ENCODE measurements at places on chromosomes 16 and 17. TPM values are rescaled to one million over a fixed set of nuclear protein-coding genes. Genes with fewer than 3 reads are reported as not detected.

The UNC13D gene
- total RNA-seq = 179 TPM

DNA sequence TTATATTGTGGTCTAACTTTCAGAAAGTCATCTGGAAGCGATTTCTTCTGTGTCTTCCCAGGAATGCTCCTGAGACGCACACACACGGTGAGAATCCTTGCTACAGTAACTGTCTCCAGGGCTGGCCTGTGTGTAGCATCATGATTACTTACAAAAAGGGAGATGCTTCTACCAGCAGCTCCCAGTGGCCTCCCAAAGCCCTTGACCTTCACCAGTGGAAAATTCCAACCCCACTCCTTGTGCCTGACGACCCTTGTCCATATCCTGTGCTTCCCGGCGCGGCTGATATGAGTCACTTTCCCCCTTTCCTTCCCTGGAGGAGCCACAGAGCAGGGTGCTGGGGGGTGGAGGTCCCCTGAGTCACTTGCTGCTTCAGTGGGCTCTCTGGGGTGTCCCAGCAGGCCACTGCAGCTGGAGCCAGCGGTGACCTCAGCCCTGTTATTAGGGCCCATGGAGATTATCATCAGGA is 22.1 kb upstream of the NAT9 start:
- peaks cover 56% of the 10 kb centered on the region for H3K36me3 ChIP-seq
- H3K27me3 ChIP-seq = no peaks in the 10 kb centered on the region
- no peak overlapping the region for H3K4me3 ChIP-seq
- H3K4me1 ChIP-seq = peaks cover 2% of the 10 kb centered on the region

- H3K4me1 ChIP-seq = peaks cover 4% of the 10 kb centered on the region
- no peak overlapping the region for H3K27ac ChIP-seq
- H3K36me3 ChIP-seq = no peaks in the 10 kb centered on the region
- H3K27me3 ChIP-seq = no peaks in the 10 kb centered on the region
- H3K4me3 ChIP-seq = no peak overlapping the region
Observed at GRCh38 chr16:14168146-14168545, 97.0 kb downstream of the MRTFB start.

GRCh38 chr17:61627125-61627524 is 36.1 kb upstream of the NACA2 start:
- peaks cover 37% of the 10 kb centered on the region for H3K27me3 ChIP-seq
- H3K27ac ChIP-seq = no peak overlapping the region
- no peak overlapping the region for H3K4me3 ChIP-seq
- no peak for DNase-seq
- no peaks in the 10 kb centered on the region for H3K4me1 ChIP-seq

GRCh38 chr16:58062821-58063220 is 37.3 kb downstream of the MMP15 start:
- no peak for DNase-seq
- H3K27me3 ChIP-seq = peaks cover 2% of the 10 kb centered on the region
- H3K4me1 ChIP-seq = no peaks in the 10 kb centered on the region
- no peaks in the 10 kb centered on the region for H3K36me3 ChIP-seq

GRCh38 chr17:6138761-6139446 is 68.7 kb downstream of the WSCD1 start:
- no peak overlapping the region for H3K4me3 ChIP-seq
- H3K36me3 ChIP-seq = no peaks in the 10 kb centered on the region
- H3K4me1 ChIP-seq = no peaks in the 10 kb centered on the region
- no peak for DNase-seq
- no peak overlapping the region for H3K27ac ChIP-seq
- H3K27me3 ChIP-seq = no peaks in the 10 kb centered on the region

DNA sequence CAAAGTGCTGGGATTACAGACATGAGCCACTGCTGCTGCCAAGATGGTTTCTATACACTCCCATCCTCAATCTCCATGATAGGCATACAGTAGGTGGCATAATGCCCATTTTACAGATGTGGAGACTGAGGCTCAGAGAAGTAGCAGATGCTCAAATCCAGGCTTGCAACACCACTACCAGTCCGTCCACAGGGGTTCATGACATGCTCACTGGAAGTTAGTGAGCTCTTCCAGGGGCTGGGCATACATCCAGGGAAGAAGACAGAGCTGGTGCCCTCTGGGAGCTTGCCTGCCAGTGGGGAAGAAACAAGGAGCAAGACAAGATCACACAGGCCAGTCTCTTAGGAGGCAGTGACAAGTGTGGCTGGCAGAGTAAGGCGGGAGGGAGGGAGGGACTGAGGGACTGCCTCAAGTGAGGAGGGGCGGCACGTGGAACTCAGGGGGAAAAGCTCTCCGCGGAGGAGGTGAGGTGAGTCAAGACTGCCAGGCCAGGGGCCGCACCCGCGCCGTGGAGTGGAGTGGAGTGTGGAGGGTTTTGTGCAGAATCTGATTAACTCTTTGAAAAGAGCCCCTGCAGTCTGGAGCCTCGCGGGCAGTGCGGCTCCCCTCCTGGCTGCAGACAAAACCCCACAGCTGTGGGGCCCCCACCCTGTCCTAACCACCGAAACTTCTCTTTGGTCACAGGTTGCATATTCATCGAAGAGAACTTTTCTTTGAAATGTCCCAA is 27.9 kb downstream of the SREBF1 start:
- H3K27me3 ChIP-seq = no peaks in the 10 kb centered on the region
- H3K27ac ChIP-seq = peak overlapping the region; percentile 51
- H3K4me3 ChIP-seq = no peak overlapping the region
- DNase-seq = peak; percentile 39
- H3K4me1 ChIP-seq = peaks cover 19% of the 10 kb centered on the region

The MYO15B gene
- 13.7 TPM for total RNA-seq

The LUC7L3 gene
- 139 TPM for total RNA-seq

GRCh38 chr16:64450177-64450576 is 671.7 kb downstream of the CDH11 start:
- DNase-seq = no peak
- no peaks in the 10 kb centered on the region for H3K4me1 ChIP-seq
- no peak overlapping the region for H3K27ac ChIP-seq

The ZNF469 gene
- total RNA-seq = 0.23 TPM

DNA sequence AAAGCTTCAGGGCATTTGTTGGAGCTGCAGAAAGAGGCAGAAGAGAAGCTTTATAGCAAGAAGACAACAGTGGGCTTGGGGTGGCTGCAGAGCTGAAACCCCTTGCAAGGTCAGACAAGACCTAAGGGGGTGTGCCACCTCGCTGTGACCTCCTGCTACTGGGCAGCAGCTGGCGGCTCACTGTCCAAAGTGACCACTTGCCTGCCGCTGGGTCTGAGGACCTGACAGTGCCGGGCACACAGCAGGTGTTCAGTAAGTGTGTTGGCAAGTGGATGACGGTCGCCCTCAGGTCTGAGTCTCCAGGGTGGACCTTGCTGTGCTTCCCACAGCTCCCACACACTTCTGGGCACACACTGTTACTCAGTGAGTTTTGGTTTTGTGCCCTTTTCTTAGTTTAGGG is 336.5 kb downstream of the C16orf95 start:
- no peak overlapping the region for H3K27ac ChIP-seq
- DNase-seq = no peak
- H3K36me3 ChIP-seq = no peaks in the 10 kb centered on the region
- no peak overlapping the region for H3K4me3 ChIP-seq
- no peaks in the 10 kb centered on the region for H3K4me1 ChIP-seq
- no peaks in the 10 kb centered on the region for H3K27me3 ChIP-seq

DNA sequence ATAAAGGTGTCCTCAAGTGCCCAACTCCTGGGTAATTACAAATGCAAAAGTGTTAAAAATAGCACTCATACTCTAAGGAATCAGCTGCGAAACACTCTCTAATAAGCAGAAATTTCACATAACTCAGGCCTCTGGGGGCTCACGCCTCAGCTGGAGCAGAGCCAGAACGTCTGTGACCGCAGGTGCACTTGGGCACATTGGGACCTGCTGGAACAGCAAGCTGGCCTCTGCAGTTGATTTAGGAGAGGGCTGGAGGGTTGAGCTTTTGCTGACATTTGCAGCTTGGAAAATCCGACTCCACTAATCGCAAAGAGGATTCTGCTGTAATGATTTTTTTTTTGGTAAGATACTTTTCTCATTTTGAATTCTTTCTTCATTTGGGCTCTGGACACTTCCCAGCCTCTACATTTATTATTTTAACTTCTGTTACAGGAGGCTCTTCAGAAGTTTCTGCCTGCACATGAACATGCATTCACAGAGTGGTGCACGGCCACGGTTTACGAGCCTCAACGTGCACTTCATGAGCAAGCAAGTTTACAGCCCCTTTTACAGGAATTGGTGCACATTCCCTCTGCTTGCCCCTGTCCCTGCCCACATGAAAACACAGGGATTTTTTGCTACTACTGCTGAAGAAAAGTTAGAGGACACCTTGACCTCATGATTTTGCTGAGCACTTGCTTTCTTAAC is 4.1 kb upstream of the SNTB2 start:
- DNase-seq = no peak
- peaks cover 17% of the 10 kb centered on the region for H3K4me1 ChIP-seq
- H3K36me3 ChIP-seq = peaks cover 3% of the 10 kb centered on the region
- H3K4me3 ChIP-seq = no peak overlapping the region
- no peaks in the 10 kb centered on the region for H3K27me3 ChIP-seq
- no peak overlapping the region for H3K27ac ChIP-seq

GRCh38 chr16:50309156-50309526 is 42.8 kb downstream of the ADCY7 start:
- peaks cover 60% of the 10 kb centered on the region for H3K36me3 ChIP-seq
- no peak overlapping the region for H3K4me3 ChIP-seq
- H3K27me3 ChIP-seq = no peaks in the 10 kb centered on the region
- H3K4me1 ChIP-seq = peaks cover 27% of the 10 kb centered on the region
- peak; percentile 14 for DNase-seq
- no peak overlapping the region for H3K27ac ChIP-seq

The CSH1 gene
- total RNA-seq = not detected

DNA sequence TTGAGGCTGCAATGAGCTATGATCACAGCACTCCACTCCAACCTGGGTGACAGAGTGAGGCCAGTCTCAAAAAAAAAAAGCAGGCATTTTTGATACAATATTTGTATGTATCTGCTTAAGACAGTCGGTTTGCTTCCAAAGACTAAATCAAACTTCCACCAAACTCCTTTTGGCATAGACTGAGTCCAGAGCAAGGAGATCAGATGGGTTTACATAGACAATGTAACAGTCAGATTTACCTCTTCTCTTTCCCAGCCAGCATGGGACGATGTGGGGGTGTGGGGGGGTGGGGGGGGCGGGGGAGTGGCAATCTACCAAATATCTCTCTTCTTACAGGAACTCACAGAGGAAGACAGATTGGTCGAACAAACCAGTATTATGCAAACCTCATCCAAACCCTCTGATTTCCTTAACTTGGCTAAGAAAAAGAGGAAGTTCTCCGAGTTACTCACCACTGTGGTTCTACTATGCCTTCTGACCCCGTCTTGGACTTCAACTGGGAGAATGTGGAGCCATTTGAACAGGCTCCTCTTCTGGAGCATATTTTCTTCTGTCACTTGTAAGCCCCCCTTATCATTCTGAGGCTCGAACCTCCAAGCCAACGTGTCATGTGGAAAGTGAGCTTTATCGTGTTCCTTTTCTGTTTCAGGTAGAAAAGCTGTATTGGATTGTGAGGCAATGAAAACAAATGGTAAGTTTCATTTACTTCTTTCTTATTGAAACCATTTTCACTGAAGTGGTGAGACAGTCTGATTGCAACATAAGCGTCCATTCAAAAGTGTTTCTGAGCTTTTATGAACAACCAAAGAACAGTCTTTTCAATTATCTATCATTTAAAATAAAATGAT is at the start of gene MILR1:
Gene MILR1 (plus strand): TSS at position 451 of the 848 bp plus-strand sequence. CDS start 54 bp downstream, at position 505.
- no peaks in the 10 kb centered on the region for H3K36me3 ChIP-seq
- H3K27me3 ChIP-seq = no peaks in the 10 kb centered on the region

- H3K27me3 ChIP-seq = no peaks in the 10 kb centered on the region
- no peak overlapping the region for H3K27ac ChIP-seq
- H3K4me1 ChIP-seq = peaks cover 2% of the 10 kb centered on the region
- no peak overlapping the region for H3K4me3 ChIP-seq
- no peaks in the 10 kb centered on the region for H3K36me3 ChIP-seq
Observed at GRCh38 chr16:19728636-19728965, 10.5 kb downstream of the IQCK start.

Data from activated CD4-positive, alpha-beta memory T cell treated with anti-CD3 and anti-CD28 coated beads, Interleukin-2, amount 10 ng/mL, durations not matched to agents 7 days and 5 days (primary cell).